ENCODE measurements at places on chromosomes 12 and 14.

DNA sequence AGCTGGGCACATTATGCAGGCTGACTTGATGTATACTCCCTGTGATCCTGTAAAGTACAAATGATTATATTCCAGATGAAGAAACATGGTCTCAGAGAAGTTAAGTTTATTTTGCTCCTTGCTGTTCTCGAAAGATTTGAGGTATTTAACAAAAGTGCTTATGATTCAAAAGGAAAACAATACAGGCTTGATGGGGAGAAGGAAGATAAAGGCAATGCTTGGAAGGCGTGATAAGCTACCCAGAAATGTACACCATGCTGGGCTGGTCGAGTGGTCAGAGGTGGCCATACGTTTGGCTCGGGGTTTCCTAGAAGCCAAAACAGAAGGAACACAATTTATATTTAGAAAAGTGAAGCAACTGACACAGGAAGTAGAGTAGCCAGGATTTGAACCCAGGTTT, 201.0 kb downstream of the KTN1 start:
- DNase-seq: no peak

GRCh38 chr12:57454566-57455373, at the start of gene INHBE:
Gene INHBE (plus strand): TSS chr12:57455307. CDS start chr12:57455537, 230 bp downstream.
- DNase-seq: no peak

- DNase-seq: no peak
Measured at GRCh38 chr12:64574837-64575236, 35.5 kb upstream of the RASSF3 start.

DNA sequence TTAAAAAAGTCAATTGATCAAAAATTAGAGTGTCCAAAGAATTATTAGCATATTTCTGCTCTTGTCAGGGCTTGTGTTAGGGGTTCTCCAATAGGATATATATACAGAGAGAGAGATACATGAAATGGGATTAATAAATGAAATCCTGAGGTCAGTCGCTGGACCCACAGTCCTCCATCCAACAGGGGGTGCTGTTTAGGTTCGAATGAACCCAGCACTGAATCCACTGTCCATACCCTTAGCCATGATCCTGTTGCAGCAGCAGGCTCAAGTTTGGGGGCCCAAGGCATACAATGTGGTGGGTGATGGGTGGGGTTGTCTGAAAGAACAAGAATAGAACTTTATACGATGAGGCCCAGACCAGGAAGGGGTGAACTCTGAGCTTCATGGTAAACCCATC, 780 bp upstream of the MYO1H start:
- no peak for DNase-seq

GRCh38 chr12:62166525-62166924, 93.7 kb upstream of the USP15 start:
- DNase-seq: no peak

- no peak for DNase-seq
Measured at GRCh38 chr14:105733081-105734065, 207.0 kb downstream of the TMEM121 start.

Measured in stimulated activated CD8-positive, alpha-beta memory T cell treated with anti-CD3 and anti-CD28 coated beads, Interleukin-7, amount 100 ng/mL, for 4 hours (primary cell).